ENCODE measurements at places on chromosomes 1 and 21.

DNA sequence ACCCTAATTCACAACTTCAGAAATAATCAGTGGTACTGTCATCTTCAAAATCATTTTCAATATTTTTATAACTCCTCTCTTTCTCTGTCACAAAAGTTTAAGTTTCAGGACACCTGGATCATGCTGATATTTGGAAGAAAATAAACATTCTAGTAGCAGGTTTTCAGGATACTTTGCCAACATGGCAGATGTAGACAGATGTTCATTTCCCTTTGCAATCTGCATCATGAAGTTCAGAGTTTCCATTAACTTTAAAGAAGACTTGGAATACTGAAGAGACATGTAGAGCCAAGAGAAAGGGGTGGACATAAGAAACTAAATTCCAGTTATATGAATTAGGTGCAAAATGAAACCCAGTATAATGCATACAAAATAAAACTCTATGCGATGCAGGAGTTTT is 218.1 kb downstream of the USH2A start:
- no peak for DNase-seq

DNA sequence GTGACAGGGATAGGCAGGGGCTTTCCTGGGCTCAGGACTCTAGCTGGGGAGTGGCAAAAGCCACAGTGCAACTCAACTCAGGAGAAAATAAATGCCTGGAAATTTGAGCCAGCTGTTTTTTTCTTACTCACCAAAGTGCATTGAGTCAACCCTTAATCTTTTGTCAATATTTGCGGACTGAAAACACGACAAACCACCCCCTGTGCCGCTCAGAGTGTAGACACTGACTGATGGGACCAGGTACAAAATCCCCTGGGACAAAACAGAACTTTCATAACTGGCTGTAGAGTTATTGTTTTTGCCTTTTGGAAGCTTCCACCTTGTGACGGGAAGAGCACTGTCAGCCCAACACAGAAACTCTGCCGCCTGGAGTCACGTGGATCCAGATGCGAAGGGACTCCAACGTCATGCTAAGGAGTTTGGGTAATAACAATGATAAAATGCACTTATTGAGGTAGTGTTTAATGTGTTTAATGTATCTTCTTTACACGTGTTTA is 164.6 kb downstream of the PLPP3 start:
- no peak for DNase-seq

DNA sequence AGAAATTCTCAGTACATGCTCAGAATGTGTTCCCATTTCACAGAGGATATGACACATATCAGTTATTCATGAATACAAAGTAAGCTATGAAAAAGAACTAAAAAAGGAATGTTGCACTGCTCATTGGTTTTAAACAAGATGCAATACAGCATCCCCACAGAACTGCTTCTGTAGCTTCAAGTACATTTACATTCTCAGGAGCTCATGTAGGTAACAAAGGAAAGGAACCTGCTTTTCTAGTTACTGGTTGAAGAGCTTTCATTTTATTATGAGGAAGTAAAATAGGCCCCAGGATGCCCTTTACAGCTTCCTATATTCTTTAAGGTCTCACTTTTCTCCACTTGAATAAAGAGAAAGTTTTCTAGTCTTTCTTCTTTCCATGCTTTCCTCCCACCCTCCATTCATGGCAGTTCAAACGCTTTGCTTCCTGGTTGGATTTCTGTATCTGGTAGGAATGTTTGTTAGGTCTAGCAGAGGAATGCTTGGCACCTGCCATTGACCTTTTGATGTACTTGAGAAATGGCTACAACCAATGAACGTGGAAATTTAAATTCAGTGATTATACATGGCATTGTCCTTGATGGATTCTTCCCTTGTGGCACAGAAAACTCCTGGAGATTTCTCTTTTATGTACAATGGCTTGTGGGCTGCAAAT is 27.1 kb upstream of the KCNK2 start:
- DNase-seq, result no peak

DNA sequence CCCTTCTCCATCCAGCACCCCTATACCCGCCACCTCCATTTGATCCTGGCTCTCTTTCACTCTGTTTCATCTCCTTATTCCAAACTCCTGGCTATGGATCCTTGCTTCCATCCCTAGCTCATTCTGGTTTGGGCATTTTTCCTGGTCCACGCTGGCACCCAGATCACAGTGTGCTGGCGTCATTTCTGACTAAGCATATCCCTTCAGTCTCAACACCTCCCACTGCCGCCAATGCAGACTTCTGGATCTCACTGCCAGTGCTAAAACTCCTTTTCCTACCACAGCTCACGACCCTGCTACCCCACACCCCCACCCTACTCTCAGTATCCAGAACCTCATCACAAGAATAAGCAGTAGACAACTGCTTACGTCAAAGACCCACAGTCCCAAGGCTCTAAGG is 16.3 kb downstream of the SEC16B start:
- DNase-seq, result no peak

DNA sequence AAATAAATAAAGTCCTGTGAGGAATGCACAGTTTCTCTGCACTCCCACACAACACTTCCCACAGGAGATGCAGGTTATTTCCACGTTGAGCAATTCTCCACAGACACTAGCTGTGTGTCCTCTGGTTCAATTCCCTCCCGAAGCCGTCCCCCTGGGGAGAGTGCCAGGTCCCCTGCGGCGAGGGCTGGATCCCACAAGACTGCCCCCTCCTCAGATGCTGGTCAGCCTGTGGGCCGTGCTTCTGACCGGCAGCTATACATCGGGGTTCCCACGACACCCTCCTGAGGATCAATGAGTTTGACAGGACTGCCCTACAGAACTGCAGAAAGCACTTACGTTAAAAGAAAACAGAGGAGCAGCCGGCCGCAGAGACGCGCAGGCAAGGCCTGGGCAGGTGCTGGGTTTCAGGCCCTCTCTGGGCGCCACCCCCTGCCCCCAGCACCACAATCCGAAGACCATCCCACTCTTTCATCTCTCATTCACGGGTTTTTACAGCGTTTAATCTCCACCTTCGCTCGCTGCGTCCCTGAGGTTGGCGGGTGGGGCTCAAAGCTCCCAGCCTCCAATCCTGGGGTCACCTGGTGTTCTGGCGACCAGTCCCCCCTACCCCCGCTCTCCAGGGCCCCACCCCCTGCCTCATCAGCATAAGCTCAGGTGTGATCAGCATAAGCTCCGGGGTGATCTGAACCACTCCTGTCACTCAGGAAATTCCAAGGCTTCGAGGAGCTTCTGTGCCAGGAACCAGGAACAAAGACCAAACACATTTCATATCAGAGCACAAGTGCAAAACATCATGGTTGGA is 9.3 kb downstream of the SLC35E2B start:
- DNase-seq, result no peak

DNA sequence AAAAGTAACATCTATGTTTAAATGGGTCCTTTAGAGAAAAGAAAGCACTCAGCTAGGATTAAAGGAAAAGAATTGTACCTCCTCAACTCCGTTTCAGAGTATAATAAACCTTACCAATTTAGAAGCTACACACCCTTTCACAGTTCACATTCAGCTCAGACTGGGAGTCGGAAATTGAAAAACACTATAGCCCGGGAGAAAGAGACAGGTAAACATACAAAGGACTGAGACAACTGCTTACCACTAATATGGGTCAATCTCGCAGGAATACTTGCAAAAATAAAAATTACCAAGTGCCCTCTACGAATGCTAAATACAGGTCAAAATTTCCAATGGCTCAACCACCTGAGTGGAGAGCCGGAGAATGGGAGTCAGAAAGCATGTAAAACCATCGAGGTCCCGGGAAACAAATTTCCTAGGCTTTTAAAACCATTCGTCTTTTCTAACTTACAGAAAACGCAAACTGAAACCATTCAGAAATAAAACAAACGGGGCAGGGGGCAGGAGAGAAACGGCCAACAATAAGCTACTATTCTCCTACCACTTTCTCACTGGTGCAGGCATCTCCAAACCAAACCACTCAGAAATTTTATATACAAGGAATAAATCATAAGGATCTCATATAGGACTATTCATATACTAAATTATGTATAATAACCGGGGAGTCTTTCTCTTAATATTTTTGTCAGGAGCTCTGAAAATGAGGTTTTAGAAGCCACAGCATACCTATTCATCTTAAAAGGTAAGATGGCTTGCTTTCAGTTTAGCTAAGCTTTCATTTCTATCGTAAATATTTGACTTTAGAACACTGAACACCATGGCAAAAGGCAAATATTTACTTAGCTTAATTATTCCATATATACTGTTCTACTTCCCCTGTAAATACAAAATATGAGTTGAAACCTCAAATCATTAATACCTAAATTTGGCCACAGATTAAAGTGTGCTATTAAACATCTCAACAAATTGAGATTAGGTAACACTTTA is 136.5 kb downstream of the RERE start:
- DNase-seq, result no peak

- DNase-seq, result no peak
Observed at GRCh38 chr1:22848405-22848804, 124.3 kb downstream of the LACTBL1 start.

GRCh38 chr1:159015440-159015909 is 5.8 kb downstream of the IFI16 start:
- DNase-seq, result peak; percentile 83

- DNase-seq, result no peak
Observed at GRCh38 chr1:84347932-84348555, 46.5 kb downstream of the SAMD13 start.

DNA sequence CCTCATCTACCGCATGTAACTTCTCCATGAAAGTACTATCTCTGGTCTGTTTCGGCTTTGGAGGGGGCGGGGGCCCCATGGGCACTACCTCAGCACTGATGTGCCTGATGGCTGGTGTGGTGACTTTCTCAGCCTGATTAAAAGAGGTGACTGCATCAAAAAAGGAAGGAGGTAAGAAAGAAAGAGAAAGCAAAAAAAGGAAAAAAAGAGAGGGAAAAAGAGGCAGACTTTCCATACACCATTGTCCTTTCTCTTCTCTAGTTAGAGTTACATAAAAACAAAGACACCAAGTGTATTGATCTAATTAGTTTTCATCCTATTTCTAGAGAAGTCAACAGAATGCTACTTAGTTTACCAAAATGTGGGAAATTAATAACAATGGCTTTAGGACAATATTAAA is 43.3 kb downstream of the GON4L start:
- no peak for DNase-seq

DNA sequence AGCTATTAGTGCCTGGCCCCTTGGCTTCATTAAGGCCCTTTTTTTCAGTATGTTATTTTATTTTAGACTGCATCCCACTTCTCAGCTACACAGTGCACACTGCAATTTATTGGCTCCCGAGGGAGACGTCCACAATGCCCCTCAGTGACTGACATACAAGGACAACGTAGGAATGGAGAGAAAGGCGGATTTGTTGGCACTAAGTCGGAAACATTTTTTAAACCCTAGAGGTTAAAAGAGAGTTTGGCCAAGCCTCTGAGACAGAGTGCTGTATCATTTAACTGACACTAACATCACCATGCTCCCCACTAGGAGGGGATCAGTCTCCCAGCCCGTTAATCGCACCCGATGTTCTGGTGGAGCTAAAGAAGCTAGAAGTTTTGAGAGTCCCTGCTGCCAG is 45.7 kb upstream of the FOXD3 start:
- no peak for DNase-seq

- no peak for DNase-seq
Observed at GRCh38 chr1:216528816-216529215, 105.6 kb upstream of the USH2A start.

DNA sequence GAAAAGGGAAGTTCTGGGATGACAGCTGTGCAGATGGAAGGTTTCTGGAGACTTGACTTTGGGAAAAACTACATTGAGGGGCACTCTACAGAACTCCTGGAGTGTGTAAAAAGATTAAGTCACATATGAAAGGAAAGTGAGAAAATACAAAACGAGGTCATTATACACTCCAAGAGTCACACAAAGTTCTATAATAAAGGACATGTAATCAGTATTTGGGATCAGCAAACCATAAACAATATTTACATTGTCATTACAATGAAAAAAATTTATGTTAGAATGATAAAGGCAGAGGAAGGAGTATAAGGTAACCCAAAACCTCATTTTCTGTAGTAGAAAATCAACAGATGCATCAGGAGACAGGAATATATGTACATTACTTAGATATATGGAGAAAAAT is 22.8 kb downstream of the NUP133 start:
- DNase-seq, result no peak

GRCh38 chr1:84619383-84620102 is 45.3 kb upstream of the CTBS start:
- no peak for DNase-seq

- DNase-seq, result no peak
Observed at GRCh38 chr1:23344987-23345472, 946 bp upstream of the HNRNPR start.

DNA sequence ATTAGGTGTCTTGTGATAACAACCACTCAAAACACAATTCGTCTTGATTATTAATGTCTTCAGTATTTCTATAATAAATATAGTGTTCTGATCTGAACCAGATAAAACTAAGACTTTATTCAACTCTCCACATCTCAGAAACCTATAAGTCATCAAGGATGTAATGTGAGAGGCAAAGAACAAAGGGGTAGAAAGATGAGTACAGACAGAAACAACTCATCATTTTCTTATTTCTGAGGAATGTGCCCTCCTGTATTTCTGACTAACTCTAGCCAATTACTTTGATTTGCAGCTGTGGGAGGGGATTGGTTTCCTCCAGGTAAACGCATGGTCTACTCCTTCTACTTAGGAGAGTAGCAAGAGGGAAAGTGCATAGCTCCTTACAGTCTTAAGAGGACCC is 73.7 kb upstream of the ST6GALNAC5 start:
- DNase-seq, result no peak

DNA sequence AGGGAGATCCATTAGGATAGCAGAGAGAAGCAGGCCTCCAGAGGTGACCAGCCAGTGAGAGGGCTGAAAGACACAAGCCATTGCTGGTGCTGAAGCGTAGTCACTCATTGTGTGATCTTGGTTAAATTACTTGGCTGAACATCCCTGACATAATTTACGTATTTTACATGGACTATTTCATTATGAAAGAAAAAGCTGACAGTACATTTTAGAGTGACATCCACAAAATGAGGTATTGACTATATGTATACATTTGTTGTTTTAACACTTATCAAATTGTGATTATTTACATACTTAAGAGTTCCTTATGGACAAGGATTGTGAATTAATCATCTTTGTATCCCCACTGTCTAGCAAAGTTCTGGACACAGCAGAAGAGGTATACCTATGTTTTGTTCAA is 14.9 kb downstream of the DESI2 start:
- DNase-seq, result no peak

DNA sequence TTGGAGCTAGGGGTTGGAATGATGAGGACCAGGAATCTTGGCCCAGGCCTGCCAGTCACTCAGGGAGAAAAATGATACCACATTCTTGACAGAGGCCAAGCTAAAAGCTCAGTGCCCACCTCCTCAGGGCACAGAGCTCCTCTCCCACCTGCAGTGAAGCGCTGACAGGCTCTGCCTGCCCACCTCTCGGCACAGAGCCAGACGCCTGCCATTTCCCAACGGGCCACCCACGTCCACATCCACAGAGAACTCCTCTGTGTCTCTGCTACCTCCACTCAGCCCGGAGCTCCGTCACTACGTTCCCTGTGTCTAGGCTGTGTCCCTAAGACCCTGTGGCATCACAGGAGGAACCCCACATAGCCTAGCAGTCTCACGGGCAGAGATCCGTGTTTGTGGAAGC is 60.8 kb downstream of the MRPL37 start:
- no peak for DNase-seq

- DNase-seq, result peak; percentile 99
Observed at GRCh38 chr1:115179397-115180079, 90.2 kb upstream of the TSPAN2 start.

GRCh38 chr21:42707207-42707830 is 53.9 kb downstream of the PDE9A start:
- DNase-seq, result no peak

GRCh38 chr1:194538453-194538852 is 1352.0 kb upstream of the B3GALT2 start:
- no peak for DNase-seq

GRCh38 chr21:26679284-26679683 is 106.2 kb upstream of the CYYR1 start:
- DNase-seq, result no peak

Data from islet precursor cell (in vitro differentiated cells).